Natural killer cell (primary cell): ENCODE measurements at places on chromosomes 4 and X. TPM values are rescaled to one million over a fixed set of nuclear protein-coding genes. Genes with fewer than 3 reads are reported as not detected.

SSX2B gene
- total RNA-seq, result not detected

PPEF2 gene
- total RNA-seq, result 0.33 TPM

- no peak for DNase-seq
These were observed 664.5 kb downstream of the RAPGEF2 start for GRCh38 chr4:159767406-159767805.

GJB1 gene
- not detected for total RNA-seq

DNA sequence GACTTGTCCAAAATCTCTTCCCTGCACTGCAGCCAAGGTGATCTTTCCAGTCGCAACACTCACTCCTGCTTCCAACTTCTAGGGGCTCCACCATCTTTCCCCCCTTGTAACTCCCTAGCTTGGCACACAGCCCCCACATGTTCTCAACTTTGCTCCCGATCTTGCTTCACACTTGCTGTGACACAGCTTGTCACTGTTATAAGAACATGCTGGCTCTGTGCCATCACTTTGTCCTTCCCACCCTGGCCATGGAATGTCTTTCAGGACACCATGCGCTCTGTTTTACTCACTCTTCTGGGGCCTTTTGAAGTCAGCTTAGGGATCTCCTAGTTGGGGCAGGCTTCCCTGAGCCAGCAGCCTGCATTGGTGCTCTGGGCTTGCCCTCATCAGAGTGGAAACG lies 2.5 kb downstream of the NSDHL start:
- no peak for DNase-seq

SLIT2 gene
- not detected for total RNA-seq

ZNF330 gene
- total RNA-seq, result 25.3 TPM

LRIT3 gene
- total RNA-seq, result 0.12 TPM

RPL9 gene
- total RNA-seq, result 853 TPM

DNA sequence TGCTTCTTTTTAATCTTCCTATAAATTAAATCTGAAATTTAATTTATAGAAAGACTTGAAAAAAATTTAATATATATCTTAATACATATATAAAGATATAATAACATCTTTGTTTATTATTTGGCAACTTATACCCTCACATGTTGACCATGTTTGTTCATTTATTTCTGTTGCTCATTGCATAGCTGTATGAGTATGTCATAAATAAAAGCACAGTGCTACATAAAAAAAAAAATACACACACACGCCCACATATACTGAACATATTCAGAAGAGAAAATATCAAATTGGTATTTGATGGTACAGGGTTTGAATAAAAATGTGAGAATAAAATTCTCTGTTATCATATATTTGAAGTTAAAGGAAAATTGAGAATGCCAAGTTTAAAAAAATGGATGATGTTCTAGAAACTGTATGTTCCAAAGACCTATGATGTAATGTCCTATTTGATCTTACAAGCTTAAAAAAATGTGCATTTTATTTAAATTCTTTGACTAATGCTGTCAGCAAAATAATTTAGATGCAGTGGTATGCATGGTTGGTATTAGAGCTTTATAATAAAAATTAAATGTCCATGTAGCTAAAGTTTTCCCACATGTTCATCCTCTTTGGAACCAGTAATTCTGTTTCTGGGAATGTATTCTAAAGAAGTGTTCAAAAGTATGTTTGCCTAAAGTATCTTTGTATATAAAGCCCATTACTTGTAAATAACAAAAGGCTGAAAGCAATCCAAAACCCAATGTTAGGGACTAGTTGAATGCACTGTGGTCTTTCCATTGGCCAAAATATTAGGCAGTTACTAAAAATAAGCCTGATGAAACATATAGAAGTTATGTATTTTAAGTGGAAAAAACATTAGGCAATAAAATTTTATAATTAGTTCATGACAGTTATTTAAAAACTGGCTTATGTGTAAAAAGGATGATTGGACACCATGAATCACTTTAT lies 12.9 kb downstream of the TMEM184C start:
- no peak for DNase-seq

DNA sequence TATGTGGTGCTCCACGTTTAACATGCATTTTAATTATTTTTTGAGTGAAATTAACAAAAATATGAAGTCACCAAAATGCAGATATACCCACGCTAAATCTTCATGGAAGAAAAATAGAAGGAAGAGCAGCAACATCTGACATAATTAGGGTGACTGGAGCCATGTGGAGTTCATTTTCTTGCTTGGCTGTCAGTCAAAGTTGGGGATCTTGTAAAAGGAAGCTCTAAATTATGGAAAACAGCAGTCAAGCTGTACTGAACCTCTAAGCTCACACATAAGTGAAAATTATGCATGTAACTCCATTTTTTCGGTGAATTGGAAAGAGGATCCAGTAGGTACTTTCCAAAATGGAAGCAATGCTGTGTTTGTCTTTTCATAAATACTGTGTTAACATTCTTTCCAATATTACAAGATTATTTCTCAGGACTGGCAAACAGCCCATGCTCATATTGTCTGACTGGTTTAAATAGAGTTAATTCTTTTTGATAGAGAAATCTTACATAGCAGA lies 9.7 kb upstream of the PDGFC start:
- no peak for DNase-seq

DNA sequence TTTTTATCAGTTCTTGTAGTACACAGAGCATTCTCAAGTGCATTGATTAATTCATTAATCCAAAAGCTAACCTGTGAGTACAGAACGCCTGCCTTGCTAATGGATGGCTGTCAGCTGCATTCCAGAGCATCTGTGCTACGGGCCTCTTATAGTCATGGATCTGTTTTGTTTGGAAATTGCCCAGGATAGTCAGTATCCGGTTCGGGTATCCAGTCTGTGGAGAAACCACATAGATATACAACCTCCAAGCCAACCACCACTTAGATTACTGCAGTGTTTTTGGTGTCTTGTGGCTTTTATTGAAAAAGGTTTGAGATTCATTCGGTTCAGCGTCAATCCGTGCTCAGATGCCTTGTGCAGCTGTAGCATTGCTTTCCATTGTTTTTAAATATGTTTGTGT lies 4.0 kb downstream of the LAP3 start:
- DNase-seq, result no peak

- DNase-seq, result no peak
These were observed 1.4 kb upstream of the CEP135 start for GRCh38 chr4:55947254-55947882.

DNA sequence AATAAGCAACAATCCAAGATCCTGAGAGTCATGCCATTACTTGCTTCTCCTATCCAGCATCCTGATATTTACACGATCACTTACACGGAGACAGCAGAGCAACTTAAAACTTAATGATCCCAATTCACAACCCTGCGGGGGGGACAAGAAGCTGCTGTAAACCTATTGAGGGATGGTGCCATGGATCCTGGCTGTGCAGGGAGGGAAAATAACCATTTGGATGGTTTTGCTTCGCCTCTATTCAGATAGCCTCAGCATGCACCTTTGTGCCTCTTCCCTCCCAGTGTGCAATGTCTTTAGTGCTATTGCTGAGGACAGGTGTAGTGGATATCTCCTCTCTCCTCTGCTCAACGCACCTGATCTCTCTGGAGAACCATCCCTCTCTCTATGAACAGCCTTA lies 89.7 kb upstream of the PPARGC1A start:
- DNase-seq, result no peak
